Suppressor macrophage treated with lipopolysaccharide for 1 hour (primary cell): ENCODE measurements at places on chromosomes 1 and 21.
A peak's percentile ranks its signal among the peaks of the same experiment; 100 is the strongest.

- no peak for DNase-seq
Measured at GRCh38 chr1:197422993-197423392, 154.9 kb downstream of the CRB1 start.

GRCh38 chr1:172184506-172185191 is 235.8 kb upstream of the C1orf105 start:
- no peak for DNase-seq

- DNase-seq, result no peak
Measured at GRCh38 chr1:107599220-107599619, 365.8 kb downstream of the VAV3 start.

DNA sequence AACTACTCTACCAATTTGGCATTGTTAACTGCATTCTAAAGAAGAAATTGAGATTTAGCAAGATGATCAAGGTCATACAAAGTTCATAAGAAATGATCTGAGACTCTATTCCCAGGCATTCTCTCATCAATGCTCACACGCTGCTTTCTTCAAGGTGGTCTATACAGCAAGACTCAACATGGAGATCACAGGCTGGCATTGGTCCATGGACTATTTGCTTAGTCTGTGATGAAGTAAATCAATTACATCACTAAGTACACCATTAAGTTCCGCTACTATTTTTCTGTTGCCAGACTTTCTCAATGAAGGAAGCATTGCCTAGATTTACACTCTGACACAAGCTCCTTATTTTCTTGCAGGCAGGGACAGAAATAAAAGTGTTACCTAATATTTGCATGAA is 51.9 kb upstream of the CYP2J2 start:
- no peak for DNase-seq

DNA sequence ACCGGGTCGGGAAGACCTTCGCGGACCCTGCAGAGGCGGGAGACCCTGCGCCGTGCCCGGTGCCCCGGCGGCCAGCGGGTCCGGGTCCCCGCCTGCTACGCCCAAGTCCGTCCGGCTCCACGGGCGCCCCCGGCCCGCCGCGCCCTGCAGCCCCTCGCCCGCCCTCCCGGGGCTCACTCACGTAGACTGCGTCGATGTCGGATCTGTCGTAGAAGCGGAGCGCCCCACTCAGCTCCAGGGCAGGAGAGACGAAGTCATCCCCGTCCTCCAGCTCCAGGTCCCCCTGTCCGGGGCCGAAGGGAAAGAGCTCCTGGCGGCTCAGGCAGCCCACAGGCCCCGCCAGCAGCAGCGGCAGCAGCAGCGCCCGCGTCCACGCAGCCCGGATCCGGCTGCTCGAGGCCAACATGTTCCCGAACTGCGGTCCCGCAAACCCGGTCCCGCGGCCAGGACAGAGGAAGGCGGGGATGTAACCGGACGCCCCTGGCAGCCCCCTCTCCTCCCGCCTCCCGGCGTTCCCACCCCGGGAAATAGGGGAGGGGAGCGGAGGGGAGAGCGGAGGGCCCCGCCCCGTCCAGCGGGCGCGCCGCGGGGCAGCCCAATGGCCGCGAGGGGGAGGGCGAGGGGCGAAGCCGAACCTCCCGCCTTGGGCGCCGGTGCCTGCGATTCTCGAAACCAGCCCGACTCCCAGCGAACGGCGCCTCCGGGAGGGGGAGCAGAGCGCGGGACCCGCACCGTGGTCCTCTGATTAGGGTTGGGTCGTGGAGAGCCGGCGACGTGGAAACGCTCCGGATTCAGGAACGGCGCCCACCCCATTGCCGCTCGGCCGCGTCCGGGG is at the start of gene NID1:
TSS of gene NID1 (minus strand) at position 417 of the 835 bp plus-strand sequence. CDS start at position 406, 11 bp downstream.
- DNase-seq, result peak; percentile 63

- DNase-seq, result no peak
Measured at GRCh38 chr1:244496186-244496585, 35.1 kb downstream of the CATSPERE start.

- DNase-seq, result no peak
Measured at GRCh38 chr1:81179242-81179641, 621.5 kb upstream of the ADGRL2 start.

DNA sequence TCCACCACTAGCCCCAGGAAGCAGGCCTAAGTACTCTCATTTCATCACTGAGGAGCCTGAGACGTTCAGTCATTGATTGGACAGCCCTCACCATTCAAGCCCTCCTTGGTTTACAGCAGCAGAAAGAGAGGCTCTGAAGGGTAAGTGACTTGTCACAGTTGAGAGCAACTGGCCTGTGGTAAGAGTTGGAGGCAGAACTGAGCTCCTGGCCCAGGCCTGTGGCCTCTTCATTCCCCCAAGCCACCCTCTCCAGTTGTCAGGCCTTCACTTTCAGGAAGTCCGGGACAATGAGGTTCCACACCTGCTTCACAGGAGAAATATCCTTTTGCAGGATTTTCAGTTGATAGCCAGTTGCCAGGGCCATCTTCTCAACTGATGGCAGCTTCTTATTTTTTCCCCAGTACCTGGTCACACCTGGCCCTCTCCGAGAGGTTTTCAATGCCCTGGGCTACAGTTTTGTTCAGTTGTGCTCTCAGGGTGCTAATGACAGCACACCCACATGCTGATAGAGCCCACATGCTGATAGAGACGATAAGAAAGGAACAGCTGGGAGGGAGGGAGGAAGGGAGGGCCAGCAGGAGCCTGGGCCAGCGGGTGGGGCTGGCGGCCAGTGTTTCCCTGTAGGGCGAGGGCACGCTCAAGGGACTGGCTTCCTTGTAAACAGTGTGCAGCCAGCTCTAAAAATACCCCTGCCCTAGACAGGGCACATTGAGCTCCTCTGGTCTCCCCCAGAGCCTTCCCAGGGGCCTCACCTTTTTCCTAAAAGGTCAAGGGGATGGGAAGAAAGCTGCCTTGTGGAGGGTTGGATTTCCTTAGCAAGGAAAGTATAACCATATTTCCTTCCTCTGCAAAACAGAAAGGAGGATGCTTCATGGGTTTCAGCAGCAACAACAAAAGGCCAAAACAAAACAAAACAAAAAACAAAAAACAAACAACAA is 112.7 kb upstream of the JUN start:
- DNase-seq, result no peak

- no peak for DNase-seq
Measured at GRCh38 chr1:236768601-236769000, 26.5 kb upstream of the MTR start.

DNA sequence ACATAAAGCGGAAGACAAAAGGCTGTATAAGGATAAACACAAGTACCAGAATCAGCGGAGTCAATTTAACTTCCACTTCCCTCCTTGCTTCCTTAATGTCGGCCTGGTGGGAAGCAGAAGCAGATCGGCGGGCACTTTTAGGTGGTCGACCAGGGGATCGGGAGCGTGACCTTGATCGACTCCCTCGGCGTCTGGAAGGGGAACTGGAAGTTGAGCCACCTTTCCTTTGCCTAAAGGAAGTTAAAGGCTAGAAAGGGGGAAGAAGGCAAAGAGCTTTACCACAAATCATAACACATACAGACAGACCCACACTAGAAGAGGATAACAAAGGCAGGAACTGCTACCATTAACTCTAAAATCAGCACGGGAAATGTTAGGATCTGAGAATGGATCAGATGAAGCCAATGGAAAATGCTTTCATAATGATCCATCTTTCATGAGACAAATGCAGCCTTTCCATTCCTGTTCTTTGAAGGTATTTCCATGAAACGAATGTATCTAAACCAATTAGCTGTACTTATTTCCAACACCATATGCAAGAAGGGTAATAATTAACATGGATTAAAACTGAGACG is 5.7 kb downstream of the LBR start:
- DNase-seq, result peak; percentile 37

DNA sequence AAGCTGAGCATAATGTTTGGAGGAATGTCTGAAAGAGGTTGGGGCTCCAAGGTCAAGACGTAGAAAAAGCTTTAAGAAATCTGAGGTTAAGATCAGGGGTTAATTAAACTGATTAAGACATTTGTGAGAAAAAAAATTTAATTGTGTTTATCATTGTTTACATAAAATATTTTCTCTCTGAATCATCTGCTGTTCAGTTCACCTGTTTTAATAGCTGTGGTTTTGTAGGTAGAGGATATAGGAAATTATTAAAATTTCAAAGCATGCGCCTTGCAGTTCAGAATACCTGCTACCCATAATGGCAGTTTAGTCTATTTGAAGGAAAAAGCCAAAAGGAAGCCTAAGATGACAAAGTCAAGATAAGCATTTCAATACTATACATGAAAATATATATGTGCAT is 153.2 kb downstream of the SPATA46 start:
- no peak for DNase-seq

DNA sequence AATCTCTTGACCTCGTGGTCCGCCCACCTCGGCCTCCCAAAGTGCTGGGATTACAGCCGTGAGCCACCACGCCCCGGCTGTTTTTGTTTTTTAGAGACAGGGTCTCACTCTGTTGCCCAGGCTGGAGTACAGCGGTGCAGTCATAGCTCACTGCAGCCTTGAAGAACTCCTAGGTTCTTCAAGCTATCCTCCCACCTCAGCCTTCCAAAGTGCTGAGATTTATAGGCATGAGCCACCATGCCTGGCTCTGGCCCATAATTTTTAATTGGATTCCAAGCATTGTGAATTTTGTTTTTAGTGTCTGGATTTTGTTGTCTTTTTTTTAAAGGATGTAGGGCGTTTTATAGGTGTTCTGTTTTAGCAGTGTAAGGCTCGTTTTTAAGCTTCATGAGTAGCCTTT is 28.6 kb upstream of the TXLNA start:
- no peak for DNase-seq

GRCh38 chr1:9374748-9375341 is 82.2 kb downstream of the SPSB1 start:
- DNase-seq, result no peak

DNA sequence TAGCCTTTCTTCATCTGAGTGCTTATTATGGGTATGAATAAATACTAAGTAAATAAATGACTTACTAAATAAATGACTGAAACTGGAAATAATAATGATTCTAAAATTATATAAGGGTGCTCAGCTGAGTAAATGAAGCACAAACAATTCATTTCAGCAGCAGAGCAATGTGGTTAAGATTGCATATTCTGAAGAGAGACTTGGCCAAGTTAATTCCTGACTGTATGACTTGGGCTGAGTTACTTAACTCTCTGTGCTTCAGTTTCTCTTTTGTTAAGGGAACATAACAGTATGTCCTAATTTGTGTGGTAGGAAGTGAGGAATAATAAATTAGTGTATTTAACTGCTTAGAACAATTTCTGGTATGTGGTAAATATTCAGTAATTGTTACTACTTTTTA is 19.1 kb downstream of the AGL start:
- DNase-seq, result no peak

DNA sequence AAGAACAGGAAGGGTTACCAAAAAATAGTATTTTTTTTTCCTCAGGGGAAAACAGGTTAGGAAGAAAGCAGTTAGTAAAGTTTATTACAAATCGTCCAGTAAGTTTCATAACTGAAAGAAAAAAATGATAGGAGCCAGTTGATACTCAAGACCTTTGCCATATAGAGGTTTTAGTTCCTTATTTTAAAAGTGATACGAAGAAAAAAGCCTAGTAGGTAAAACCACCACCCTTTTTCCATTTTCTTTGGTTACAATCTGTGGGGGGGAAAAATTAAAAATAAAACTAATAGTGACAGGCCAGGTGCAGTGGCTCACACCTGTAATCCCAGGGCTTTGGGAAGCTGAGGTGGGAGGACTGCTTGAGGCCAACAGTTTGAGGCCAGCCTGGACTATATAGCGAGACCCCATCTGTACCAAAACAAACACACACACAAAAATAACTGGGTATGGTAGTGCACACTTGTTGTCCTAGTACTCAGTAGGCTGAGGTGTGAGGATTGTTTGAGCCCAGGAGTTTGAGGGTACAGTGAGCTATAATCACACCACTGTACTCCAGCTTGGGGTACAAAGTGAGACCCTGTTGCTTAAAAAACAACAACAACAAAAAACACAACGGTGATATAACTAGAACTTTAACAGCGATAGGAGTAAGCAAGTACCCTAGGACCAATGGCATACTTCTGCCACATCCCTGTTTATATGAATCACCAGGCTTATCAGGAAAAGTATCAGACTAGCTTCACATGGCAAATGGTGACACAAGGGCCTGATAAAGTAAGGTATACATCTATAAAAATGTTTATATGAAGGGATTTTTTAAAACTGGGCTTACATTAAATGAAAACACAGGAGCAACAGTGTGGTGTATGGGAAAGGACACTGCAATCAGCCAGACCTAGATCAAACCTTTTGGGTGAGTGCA is 5.4 kb downstream of the TMEM59 start:
- no peak for DNase-seq

DNA sequence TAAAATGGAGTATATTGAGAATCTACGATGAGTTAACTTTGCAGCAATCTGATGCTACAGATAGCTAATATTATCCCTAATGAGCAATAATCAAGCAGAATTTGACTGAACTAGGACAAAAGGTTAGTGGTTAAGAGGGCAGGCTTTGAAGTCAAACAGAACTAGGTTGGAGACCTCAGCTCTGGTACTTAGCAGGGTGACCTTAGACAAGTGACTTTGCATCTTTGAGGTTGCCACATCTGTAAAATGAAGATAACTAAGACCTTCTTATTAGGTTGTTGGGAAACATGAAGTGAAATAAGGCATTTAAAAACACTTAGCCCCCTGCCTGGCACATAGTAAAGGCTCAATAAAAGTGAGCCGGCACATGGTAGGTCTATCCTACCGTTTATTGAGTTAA is 4.3 kb upstream of the FUCA1 start:
- DNase-seq, result no peak

GRCh38 chr1:203287109-203287893 is 18.0 kb upstream of the BTG2 start:
- peak; percentile 93 for DNase-seq

GRCh38 chr21:39593522-39593921 is 19.2 kb upstream of the B3GALT5 start:
- DNase-seq, result no peak

DNA sequence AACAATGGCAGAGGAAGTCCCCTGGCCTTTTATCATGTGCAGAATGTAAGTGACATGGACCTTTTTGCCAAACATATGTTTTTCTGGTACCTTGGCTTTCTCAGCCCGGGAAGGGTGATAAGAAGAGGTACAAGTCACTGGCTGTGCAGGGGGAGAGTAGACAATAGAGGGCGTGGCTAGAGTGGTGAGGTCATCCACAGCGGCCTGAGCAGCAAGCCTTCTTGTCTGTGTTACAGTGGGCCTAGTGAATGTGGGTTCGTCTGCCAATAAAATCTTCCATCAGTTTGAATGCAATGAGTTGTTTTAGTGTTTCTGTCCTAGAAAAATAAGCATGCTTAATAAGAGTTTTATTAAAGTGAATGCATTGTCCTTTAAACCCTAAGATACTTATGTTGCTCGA is 59.0 kb upstream of the PGD start:
- DNase-seq, result no peak

GRCh38 chr1:1910033-1910465 is 5.0 kb upstream of the CALML6 start:
- no peak for DNase-seq
